Fibroblast of mammary gland (primary cell): ENCODE measurements at places on chromosomes 7 and 10.

- DNase-seq = peak; percentile 43
Measured at GRCh38 chr7:99752356-99752755, 17.4 kb upstream of the CYP3A7 start.

GRCh38 chr7:83117466-83117865, 45.2 kb downstream of the PCLO start:
- DNase-seq = no peak

- no peak for DNase-seq
Measured at GRCh38 chr7:45328403-45328981, 170.9 kb downstream of the RAMP3 start.

DNA sequence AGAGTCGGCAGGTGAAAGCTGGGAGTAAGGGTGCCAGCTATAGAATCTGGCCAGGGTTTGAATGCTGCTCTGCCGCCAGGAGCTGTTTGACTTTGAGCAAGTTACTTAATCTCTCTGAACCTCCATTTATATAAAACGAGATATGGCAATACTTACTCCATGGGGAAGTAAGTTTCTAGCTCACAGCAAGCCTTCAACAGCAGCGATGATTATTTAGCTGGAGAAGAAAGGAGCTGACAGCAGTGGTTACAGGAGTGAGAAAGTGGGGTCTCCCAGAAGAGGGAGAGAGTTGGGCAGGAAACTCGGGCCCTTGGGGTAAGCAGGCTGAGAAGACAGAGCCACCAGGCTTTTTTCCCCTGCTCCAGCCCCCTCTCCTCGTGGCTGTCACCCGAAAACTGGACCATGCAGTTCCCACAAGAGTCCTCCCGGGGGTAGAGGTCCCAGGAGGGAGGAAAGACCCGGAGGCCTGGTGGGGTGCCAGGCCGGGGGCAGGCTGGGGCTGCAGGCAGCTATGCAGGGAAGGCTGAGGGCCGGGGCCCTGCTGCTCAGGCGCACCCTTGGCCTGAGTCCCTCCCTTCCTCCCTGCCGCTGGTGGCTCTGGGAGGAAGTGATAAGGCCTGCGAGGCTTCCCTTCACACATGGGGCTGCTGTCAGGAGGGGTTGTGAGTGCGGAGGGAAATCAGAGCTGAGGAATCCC, 3.5 kb downstream of the NOS3 start:
- no peak for DNase-seq

- DNase-seq = peak; percentile 79
Measured at GRCh38 chr10:3530346-3530745, 254.7 kb downstream of the KLF6 start.

GRCh38 chr7:30285067-30285535, 704 bp downstream of the ZNRF2 start:
- peak; percentile 23 for DNase-seq

DNA sequence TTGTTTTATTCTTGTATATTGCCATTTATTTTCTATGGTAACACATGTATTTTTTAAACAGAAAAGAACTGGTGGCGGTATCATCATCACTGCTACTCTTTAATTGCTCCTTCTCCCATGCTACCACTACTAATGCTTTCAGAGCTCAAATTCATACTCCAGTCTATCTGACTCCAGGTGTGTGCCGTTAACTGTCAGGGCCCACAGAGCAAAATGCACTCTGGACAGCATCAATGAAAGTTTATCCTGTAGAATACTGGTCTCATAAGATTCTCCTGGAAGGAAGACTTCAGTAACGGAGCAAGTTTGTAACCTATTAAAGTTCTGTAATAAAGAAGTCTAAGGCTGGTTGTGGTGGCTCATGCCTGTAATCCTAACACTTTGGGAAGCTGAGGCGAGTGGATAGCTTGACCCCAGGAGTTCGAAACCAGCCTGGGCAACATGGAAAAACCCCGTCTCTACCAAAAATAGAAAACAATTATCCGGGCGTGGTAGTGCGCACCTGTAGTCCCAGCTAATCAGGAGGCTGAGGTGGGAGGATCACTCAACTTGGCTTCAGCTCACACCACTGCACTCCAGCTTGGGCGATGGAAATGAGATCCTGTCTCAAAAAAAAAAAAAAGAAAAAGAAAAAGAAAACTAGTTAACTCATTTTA, 18.4 kb downstream of the ZNRF2 start:
- DNase-seq = no peak

DNA sequence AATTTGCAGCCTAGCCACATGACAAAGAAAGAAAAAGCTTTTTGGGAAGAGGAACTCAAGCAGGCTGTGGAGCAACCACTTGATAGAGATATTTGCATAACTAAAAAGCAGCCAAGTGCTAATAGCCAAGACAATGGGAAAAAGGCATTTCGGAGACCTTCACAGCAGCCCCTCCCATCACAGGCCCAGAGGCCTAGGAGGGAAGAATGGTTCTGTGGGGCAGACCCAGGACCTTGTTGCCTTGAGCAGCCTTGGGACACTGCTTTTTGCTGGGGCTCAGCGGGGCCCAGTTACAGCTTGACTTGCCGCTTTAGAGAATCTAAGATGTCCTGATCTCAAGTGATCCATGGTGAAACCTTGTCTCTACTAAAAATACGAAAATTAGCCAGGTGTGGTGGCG, 38.5 kb downstream of the FAM149B1 start:
- DNase-seq = no peak

DNA sequence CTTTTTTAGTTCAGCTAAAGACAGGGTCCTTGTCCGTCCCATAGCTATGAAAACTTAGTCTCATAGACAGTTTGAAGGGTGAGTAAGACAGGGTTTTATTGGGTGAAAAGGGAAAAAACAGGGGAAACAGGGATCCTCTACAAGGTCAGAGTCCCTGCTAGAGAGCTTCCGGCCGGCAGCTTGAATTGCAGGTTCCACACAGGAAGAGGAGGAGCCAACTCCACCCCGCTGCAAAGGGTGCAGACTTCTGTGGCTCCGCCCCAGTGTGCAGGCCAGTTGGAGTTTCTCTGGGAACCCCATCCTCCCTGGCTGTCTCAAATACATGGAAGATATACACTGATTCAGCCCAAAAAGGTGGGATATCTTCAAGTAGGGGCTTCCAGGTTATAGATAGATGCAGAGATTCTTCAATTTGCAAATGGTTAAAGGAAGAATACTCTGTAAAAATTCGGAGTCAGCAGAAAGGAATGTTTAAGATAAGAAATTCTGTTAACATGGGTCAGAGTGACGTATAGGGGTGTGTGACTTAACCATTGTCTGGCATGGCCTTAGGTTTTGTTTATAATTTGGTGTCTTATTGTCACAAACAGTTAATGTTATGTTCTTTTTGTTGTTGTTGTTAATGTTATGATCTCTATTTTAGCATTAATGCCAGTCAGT, 34.6 kb upstream of the HECW1 start:
- DNase-seq = no peak

GRCh38 chr10:76168437-76168836, 737.0 kb downstream of the LRMDA start:
- no peak for DNase-seq

- DNase-seq = no peak
Measured at GRCh38 chr7:26388256-26388655, 96.6 kb downstream of the SNX10 start.

DNA sequence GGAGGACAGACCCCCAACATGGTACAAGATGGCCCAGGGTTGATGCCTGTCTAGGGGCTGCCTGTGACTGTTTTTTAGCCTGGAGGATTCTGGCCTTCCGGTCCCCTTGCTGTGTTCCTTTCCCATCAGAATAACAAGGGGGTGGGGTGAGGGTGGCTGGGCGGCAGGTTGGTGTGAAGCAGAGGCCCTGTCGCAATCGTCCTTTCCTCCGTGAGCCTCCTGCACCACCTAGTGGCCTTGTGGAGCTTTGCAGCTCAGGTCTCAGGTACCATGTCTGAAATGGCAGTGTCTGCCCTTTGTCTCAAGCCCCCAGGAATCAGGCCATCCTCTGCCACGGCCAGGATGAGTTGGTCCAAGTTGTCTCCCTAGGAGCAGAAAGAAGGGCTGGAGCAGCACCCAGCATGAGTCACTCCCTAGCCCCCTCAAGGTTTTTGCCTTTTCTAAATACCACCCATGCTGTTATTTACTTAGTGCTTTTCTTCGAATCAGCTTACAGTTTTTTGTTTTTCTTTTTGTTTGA, 24.2 kb downstream of the TACR2 start:
- peak; percentile 80 for DNase-seq

DNA sequence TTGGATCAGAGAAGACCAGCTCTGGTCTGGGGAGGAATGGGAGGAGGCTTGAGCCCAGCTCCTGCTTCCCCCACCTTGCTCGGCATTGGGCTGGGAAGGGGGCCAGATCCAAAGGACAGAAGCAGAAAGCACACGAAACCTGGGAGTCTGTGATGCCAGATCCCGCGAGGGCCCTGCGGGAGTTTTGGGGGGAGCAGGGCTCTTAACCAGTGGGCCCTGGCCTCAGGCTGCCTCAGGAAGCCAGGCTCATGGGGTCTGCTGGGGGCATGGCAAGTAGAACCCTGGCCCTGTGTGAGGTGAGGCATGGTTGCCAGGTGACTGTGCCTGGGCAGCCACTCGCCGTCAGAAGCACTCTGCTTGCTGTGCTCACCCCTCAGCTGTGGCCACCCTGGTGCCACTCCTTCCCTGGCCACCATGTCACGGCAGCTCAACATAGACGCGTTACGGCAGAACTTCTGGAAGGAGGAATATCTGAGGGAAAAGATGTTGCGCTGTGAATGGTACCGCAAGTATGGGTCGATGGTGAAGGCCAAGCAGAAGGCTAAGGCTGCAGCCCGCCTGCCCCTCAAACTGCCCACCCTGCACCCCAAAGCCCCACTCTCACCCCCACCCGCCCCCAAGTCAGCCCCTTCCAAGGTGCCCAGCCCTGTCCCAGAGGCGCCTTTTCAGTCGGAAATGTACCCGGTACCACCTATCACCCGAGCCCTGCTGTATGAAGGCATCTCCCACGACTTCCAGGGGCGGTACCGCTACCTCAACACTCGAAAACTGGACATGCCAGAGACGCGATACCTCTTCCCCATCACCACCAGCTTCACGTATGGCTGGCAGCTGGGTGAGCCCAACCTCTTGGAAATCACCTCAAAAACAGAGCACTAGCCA, 3.6 kb downstream of the ATP6V1F start:
- DNase-seq = no peak

DNA sequence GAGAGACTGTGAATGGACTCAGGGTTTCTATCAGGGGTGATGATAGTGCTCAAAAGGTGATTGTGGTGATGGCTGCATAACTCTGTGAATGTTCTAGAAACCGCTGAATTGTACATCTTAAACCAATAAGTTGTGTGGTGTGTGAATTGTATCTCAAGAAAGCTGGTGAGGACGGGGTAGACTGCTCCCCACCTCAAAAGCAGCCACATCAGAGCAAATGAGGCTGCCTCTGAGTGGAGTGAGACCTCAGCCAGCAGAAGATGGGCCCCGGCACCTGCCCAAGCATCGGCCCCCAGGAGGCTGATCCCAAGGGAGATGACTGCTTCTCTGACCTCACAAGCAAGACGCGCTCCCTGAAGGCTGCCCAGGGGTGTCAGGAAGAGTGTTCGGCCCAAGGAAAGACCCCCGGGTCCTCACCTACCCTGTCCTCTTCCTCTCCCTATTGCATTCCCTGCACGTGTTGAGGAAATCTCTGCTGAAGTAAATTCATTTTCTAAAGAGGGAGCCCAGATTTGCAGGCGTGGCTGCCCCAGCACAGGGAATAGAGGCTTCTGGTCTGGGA, 279.3 kb upstream of the SHH start:
- DNase-seq = no peak

DNA sequence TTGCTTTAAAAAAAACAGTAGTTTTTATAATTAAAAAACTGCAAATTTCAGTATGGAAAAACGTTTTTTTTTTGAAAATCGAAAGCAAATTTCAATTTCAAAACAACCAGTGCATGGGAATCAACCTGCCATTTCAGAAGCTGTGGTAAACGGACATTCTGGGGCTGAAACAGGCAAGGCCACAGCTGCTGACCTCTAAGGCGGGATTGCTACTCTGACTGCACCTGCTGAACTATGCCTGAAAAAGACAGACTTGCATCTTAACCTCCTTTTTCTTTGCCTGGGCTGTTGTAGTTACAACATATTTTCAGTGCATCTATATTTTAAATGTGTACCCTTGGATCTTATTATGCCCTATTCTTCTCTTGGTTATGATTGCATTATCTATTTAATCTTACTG, 303.0 kb upstream of the SP8 start:
- no peak for DNase-seq

- DNase-seq = peak; percentile 94
Measured at GRCh38 chr7:18508443-18509427, 13.2 kb downstream of the HDAC9 start.

DNA sequence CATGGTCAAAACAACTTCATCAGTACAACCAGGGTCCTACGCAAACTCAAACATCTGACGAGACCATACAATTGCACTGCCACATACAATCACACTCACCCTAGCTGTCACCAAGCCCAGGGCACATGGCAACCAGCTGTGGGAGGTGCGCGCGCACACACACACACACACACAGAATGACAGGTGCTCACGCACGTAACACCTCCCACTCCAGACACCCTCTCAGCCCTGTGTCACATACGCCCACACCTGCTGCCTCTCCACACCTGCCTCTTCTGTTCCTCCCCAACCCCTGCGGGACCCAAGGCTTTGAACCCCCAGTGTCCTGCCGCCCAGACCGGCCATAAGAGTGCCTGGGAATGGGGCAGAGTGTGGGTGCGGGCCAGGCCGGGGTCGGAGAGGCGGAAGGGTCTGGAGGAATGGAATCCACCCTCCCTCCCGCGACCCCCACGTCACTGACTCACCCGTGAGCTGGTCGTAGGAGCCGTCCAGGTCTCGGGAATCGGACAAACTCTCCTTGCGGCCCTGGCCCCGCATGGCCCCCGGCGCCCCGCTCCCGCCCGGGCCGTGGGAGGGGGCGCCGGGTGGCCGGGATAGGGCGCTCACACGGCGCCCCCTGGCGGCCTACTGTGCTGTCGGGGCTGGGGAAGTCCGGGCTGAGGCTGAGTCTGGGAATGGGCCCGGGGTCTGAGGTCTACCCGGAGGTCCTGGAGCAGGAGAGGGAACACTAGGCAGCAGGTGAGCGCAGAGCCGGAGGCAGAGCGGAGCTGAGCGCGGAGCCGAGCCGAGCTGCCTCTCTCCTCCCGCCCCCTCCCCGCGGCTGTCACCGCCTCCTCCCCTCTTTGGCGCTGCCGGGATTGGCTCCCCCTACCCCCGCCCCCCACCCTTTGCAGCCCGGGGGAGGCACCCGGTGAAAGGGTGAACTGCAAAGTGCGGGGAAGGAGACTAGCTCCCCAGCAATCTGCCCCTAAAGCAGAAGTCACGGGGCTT, at the start of gene KCNIP2:
Gene KCNIP2, minus strand, starts transcription at position 769 of the 990 bp plus-strand sequence. Its CDS starts 232 bp downstream, at position 537.
- no peak for DNase-seq

DNA sequence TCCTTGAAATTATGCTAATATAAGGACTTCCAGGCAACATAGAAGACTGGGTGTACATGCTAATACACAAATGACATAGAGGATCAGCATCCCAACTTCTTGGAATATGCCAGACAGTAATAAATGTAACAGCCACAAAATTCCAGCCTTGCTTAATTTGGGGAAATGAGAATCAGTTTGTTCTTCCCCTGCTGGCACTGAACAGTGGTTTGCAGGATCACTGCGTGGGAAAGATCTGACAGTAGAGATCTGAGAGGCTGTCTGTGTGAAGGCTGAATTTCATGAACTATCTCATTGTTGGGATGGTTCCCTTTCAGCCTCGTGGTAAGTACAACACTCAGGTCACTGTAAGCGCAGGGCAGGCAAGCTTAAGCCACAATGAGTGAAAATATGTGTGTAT, 1078.0 kb downstream of the LRMDA start:
- no peak for DNase-seq

GRCh38 chr7:33806298-33807154, 98.8 kb upstream of the BMPER start:
- DNase-seq = peak; percentile 27

GRCh38 chr7:158680754-158681153, 23.9 kb downstream of the NCAPG2 start:
- DNase-seq = no peak

- no peak for DNase-seq
Measured at GRCh38 chr10:9274206-9274755, 1219.8 kb downstream of the GATA3 start.

GRCh38 chr7:30778255-30779025, 7.2 kb downstream of the MINDY4 start:
- DNase-seq = peak; percentile 51
